CD8-positive, alpha-beta T cell (primary cell): ENCODE measurements at places on chromosomes 16 and 17.

DNA sequence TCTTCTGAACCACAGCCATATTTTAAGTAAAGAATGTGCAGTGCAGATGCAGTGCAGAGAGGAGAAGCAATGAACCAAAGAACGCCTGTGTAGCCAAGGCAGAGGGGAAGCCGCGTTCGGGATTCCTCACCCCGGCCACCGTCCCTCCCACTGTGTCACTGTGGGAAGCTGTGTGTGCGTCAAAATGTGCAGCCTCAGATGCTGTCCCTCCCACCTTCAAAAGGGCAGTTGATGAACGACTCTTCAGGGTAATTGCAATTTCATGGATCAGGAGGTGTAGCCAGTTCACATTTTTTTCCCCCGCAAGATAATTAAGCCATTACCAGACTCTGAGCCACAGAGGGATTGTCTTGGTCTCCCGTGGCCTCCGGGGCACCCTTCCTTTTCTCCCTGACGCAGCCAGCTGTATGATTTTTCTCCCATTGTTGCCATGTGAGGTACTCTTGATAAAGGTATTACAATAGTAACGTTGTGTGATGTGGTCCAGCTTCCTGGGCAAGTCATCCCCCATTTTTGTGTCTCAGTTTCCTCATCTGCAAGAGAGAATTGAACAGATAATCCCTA is 190.0 kb downstream of the FOXL1 start:
- DNase-seq = no peak

DNA sequence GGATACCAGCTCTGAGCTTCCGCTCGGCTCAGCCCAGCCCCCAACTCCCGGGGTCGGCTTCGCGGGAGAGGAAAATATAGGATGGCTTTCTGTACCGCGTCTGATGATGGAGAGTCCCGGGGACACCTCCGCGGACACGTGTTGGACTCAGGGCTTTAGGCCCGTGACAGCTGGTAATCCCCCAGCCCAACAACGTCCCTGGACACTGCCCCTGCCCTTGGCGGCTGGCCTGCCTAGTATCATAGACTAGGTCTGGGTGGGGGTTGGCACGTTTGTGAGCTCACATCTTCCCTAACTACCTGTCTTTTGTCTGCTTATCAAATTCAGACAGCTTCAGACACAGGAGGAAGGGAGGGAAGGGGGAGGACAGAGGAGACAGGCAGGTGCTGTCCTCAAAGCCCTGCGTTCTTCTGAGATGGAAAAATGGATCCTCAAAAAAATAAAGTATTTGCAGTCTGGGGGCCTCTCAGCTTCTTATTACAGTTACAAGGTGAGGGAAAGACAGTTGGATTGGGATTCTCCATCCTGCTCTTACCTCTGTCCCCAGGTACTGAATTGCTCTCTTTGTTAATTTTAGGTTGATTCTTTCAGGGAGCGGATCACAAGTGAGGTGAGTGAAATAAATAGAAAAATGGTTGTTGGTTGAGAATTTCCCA is 698 bp downstream of the PSME3 start:
- no peak for DNase-seq

DNA sequence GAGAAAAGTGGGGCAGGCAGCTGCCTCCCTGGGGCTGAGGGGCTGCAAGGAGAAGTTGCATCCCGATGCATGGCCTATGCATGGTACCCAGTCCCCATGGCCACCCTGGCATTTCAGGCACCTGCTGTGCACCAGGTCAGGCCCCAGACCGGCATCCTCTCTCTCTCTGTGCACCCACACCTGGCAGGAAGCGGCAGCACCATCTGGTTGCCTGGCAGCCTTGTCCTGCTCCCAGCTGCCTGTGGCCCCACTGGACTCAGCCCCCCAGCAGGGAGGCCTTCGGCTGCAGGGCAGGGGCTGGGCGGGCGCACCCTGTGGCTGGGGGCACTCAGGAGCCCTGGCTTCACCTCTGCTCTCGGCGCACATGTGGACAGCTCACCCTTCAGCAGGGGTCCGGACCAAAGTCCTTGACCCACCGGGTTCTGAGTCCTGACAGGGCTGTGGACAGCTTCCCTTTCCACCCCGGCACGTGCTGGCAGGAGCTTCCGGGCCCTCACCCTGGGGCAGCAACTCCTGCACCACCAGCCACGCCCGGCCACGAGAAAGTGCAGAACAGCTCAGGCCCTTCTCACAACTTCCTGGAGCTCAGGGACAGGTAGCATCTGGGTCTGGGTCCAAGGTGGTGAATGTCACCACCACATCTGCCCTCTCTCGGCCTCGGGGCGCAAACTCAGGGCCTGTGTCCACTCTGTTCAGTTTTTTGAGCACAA is 36.7 kb downstream of the CTU2 start:
- DNase-seq = no peak

DNA sequence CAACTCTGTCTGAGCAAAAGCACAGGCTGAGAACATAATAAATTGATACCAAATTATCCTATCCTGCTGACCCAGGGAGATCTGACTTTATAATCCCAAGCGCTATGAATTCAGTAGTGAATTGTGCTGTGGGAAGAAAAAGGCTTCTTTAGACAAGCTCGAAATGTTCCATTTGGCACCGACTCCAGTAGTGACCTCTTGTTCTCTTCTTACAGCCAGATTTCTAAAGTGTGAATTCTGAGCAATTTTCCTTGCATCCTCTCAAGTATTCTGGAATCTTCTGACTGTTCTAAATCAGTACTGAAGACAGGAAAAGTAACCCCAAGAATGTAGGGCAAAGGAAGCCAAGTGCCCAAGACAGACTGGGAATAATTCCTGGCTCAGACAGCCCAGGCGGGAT is 58.2 kb downstream of the CDYL2 start:
- no peak for DNase-seq

- no peak for DNase-seq
These were observed 118.4 kb upstream of the HSBP1 start for GRCh38 chr16:83689385-83689831.
